WTC11 (cell line): ENCODE measurements at places on chromosomes 7 and 10. TPM values are rescaled to one million over a fixed set of nuclear protein-coding genes. Genes with fewer than 3 reads are reported as not detected.

The SPDYE1 gene
- total RNA-seq: 0.07 TPM in 1 of 3 replicates, not detected in the others

The HYAL4 gene
- total RNA-seq: not detected in 3 replicates

The ZNRF2 gene
- 16.8 to 18.2 TPM (median 17.8 TPM) in 3 replicates for total RNA-seq

The NDUFB8 gene
- total RNA-seq: 206 to 221 TPM (median 210 TPM) in 3 replicates

The PTPN20 gene
- 0.96 to 2.0 TPM (median 1.7 TPM) in 3 replicates for total RNA-seq

The TEX47 gene
- not detected in 3 replicates for total RNA-seq

The TMEM139 gene
- total RNA-seq: 1.5 to 2.0 TPM (median 1.9 TPM) in 3 replicates

The OR2A42 gene
- total RNA-seq: 0.20 to 0.37 TPM (median 0.27 TPM) in 3 replicates

The ZC3HAV1 gene
- total RNA-seq: 31.9 to 38.0 TPM (median 34.0 TPM) in 3 replicates

The PTPRZ1 gene
- 105 to 114 TPM (median 107 TPM) in 3 replicates for total RNA-seq

The OIT3 gene
- total RNA-seq: not detected in 3 replicates

The DEPP1 gene
- 1.6 to 2.1 TPM (median 1.6 TPM) in 3 replicates for total RNA-seq

The CLDN3 gene
- total RNA-seq: 20.7 to 35.1 TPM (median 34.8 TPM) in 3 replicates

The ZP3 gene
- total RNA-seq: 1.8 to 9.3 TPM (median 3.3 TPM) in 3 replicates

The C10orf62 gene
- 0.21 to 0.34 TPM in 2 of 3 replicates, not detected in the other for total RNA-seq

The ST8SIA6 gene
- total RNA-seq: 1.9 to 3.5 TPM (median 2.7 TPM) in 3 replicates

The UTF1 gene
- 140 to 196 TPM (median 143 TPM) in 3 replicates for total RNA-seq

The SRGN gene
- total RNA-seq: 1.2 to 1.4 TPM (median 1.3 TPM) in 3 replicates

The NYAP1 gene
- total RNA-seq: 6.2 to 7.6 TPM (median 6.7 TPM) in 3 replicates

The PRF1 gene
- 0.11 to 0.18 TPM (median 0.16 TPM) in 3 replicates for total RNA-seq

The PSD gene
- 10.2 to 12.5 TPM (median 10.4 TPM) in 3 replicates for total RNA-seq

The SLC29A4 gene
- 11.8 to 14.4 TPM (median 11.9 TPM) in 3 replicates for total RNA-seq

The GSDME gene
- total RNA-seq: 4.8 to 5.8 TPM (median 5.2 TPM) in 3 replicates

The AS3MT gene
- 8.8 to 10.4 TPM (median 9.3 TPM) in 3 replicates for total RNA-seq

The CCZ1B gene
- 31.9 to 44.9 TPM (median 39.9 TPM) in 3 replicates for total RNA-seq

The DUS4L gene
- 10.0 to 15.3 TPM (median 10.4 TPM) in 3 replicates for total RNA-seq

The COBL gene
- total RNA-seq: 36.5 to 49.8 TPM (median 48.1 TPM) in 3 replicates

The FLNC gene
- total RNA-seq: 6.3 to 8.0 TPM (median 6.8 TPM) in 3 replicates

The SAP25 gene
- total RNA-seq: 9.3 to 11.7 TPM (median 9.7 TPM) in 3 replicates

The NPSR1 gene
- not detected in 3 replicates for total RNA-seq

The SLC26A5 gene
- total RNA-seq: 0.15 to 0.46 TPM (median 0.41 TPM) in 3 replicates

The TUBAL3 gene
- total RNA-seq: 0.15 to 0.25 TPM in 2 of 3 replicates, not detected in the other

The OR2A1 gene
- total RNA-seq: 0.15 to 0.27 TPM in 2 of 3 replicates, not detected in the other

The PAX4 gene
- not detected in 3 replicates for total RNA-seq

The FOXP2 gene
- 0.14 to 0.39 TPM (median 0.17 TPM) in 3 replicates for total RNA-seq

The GPR15LG gene
- total RNA-seq: not detected in 3 replicates

The PTN gene
- 13.7 to 18.9 TPM (median 14.4 TPM) in 3 replicates for total RNA-seq

The IL15RA gene
- total RNA-seq: 1.9 to 2.2 TPM (median 2.0 TPM) in 3 replicates

The INA gene
- 16.6 to 20.3 TPM (median 17.3 TPM) in 3 replicates for total RNA-seq

The CALCR gene
- 0.81 to 1.3 TPM (median 1.2 TPM) in 3 replicates for total RNA-seq

The INSYN2A gene
- total RNA-seq: 0.13 to 0.23 TPM (median 0.21 TPM) in 3 replicates

The SLC26A4 gene
- total RNA-seq: 0.09 to 0.22 TPM in 2 of 3 replicates, not detected in the other
